ENCODE measurements at places on chromosomes 7 and 10.

GRCh38 chr10:17848646-17849045 is 39.5 kb downstream of the MRC1 start:
- DNase-seq = no peak

GRCh38 chr7:39985398-39985918 is 35.4 kb downstream of the CDK13 start:
- DNase-seq = no peak

GRCh38 chr7:84122582-84123360 is 71.8 kb downstream of the SEMA3A start:
- no peak for DNase-seq

DNA sequence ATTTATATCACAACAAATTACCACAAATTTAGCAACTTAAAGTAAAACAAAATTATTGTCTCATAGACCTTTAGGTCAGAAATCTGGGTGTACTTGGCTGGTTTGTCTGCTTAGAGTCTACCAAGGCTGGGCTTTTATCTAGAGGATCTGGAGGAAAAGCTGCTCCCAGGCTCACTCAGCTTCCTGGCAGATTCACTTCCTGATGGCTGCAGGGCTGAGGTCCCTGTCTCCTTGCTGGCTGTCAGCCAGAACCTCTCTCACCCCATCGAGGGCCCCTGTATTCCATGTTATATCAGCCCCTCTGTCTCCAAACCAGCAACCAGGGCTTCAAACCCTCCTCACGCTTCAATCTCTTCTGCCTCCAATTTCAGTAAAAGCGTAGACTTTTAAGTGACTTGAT is 734.9 kb downstream of the NRG3 start:
- DNase-seq = no peak

DNA sequence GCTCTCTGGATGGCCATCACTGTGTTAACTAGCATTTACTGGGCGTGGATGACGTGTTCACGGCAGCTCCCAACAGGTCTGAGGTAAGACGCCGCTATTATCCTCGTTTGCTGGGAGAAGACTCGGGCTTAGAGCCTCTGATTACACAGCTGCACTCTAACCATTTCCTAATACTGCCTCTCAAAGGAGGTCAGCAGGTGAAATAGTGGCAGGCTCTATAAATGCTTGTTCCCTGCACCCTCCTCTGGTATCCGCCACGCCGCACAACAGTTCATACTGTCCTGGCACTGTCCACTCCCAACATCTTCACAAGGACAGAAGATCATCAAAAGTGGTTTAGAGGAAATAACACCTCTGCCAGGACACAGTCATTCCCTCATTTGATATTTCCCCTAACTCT is 28.3 kb downstream of the HIPK2 start:
- no peak for DNase-seq

GRCh38 chr10:44745920-44746319 is 165.2 kb upstream of the TMEM72 start:
- DNase-seq = peak; percentile 64

- DNase-seq = peak; percentile 41
These were observed 82.7 kb downstream of the ZRANB1 start for GRCh38 chr10:125024497-125025234.

- DNase-seq = no peak
These were observed 139.0 kb upstream of the FZD8 start for GRCh38 chr10:35780970-35781642.

DNA sequence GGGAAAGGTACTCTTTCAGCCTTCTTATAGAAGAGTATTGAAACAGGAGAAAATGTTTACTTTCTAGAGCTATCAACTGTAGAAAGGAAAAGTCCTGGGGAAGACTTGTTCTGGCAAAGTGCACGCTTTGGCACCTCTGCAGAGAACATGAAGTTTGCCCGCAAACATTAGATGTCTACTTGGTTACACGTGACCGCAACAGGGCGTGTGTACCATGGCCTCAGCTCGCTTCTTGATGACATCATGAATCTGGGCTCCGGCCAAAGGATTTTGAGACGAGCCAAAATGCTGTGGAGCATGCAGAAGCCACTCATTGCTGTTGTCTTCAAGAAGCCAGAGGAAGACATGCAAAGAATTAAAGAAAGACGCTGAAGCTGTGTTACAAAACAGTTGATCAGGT is 8.6 kb upstream of the TAS2R60 start:
- DNase-seq = peak; percentile 75

GRCh38 chr10:133198206-133198605 is 31.8 kb upstream of the UTF1 start:
- no peak for DNase-seq

DNA sequence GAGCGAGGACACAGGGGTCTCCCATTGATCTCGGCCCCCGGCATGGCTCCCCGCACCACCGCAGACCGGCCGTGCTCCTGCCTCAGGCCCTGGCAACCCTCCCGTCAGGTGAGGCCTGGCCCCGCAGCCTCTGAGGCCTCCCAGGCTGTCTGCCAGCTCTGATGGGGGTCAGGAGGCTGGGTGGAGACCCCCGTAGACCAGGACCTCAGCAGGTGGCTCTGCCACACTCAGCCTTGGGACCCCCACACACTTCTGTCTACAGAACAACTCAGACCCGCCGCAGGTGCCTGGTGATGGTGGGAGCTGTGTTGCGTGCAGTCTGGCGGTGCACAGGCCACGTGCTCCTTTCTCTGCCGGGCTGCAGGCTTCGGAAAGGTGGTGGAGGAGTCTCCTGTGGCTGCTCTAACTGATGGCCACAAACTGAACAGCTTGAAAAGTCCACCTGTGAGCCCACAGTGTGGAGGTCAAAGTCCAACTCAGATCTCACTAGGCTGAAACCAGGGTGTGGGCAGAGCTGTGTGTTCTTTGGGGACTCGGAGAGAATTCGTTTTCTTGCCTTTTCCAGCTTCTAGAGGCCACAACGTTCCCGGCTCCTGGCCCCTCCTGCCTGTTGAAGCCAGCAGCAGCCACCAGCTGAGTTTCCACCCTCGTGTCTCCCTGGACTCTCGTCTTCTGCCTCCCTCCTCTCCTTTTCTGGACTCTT is 62.5 kb downstream of the PWWP2B start:
- no peak for DNase-seq

All from DMS79 treated with DMSO at 0.1 percent for 48 hours (cell line).